Gastrocnemius medialis (tissue), 4 donors: ENCODE measurements at places on chromosomes 5 and 9. TPM values are rescaled to one million over a fixed set of nuclear protein-coding genes. Genes with fewer than 3 reads are reported as not detected.

Gene OGN
- total RNA-seq, result not detected

DNA sequence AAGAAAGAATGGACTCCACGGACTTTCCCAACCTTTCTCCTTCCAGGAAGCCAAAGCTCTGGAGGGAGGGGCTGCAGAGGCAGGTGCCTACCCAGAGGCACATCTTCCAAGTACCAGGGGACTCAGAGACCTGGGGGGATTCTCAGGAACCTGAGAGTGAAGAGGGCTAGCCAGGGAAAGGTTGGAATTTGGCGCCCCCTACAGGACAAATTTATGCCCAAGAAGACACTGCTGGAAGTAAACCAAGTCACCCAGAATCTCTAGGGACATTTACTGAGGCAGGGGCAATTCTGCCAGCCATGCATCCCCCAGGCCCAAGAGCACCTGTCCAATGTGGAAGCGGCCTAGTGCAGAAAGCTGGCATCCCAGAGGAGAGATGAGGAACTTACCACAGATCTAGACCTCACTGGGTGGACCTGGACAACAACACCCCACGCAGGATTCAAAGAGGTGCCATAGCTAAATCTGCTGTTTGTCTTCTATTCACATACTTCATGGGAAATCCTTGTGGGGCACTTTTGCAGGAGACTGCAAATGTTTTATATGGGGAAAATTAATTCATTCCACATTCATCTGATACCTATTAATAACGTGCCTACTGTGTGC is 25.9 kb upstream of the IDNK start:
- DNase-seq, result no peak

DNA sequence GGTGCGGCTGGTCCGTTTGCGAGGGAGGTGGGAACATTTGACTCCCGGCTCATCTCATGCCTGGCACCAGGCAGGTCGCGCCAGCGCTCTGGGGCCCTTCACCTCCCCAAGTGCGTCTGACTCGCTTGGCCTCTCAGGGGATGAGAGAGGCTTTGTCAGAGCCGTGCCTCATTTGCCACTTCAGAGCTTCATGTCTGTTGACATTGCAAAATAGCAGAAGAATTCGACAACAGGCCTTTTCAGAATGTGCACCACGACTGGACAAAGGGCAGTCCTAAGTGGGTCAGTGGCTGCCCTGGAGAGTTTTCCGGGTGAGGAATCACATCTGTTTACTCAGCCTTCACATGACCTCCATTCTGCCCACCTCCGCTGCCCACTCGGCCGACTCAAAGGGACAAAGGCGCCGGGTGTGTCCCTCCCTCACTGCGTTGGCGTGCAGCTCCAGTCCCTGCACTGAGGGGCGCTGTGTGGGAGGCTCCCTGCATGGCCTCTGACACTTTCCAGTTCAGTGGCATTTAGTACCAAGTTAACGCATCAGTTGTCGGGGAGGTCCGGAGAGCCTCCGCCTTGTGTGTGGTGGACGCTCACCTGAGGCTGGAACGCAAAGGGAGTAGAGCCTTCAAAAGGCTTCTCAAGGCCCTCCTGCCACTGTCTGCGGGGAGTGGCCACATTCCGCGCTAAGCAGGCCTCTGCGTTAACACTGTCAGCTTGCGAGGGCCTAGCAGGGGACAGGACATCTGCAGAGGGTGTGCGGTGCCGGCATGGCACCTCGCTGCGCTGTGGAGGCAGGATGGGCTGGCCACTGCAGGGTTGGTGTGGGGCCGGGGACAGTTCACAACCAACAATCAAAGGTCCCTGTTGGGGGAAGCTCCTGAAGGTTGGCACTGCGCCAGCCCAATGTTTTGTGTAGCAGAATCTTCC is 171.5 kb downstream of the NXNL2 start:
- no peak for DNase-seq

Gene RANBP3L
- 0.95 TPM for total RNA-seq

DNA sequence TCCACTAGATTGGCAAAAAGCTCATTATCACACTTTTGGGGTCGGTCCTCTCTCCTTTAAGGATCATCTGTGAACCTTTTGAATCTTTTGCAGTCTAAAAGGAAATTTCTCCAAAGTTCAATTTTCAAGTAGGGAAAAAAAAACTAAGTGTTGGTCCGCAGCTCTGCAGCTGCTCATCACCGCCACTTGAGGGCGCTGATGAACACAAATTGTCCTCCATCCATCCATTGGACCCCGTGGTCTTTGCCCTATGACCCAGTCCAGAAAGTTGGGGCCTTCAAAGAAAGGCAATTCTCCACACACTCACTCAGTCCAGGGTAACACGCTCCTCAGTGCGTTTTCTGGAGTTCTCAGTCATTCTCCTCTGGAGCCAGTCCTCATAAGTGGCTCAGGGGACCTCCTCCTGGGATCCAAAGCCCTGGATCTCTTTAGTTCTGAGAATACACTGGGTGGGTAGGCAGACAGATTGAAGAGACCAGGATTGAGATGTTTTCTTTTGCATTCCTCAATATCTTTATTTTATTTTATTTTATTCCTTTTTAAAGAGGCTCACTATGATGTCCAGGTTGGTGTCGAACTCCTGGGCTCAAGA is 63.6 kb upstream of the SLC28A3 start:
- DNase-seq, result no peak

DNA sequence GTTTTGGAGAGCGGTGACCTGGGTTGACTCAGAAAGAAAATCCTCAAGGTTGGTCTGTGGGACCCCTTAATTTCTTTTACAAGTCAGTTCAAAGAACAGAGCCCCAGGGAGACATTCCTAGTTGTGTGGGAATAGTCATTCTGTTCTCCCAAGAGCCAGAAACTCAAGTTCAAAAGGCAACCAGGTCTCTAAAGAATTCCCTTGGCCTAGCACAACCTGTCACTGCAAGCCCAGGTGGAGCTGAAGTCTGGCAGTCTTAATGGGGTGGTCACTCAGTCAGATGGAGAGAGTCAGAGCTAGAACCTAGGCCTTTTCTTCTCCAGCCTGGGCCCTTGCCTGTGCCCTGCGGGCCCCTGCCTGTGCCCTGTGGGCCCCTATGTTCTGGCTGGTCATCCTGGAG is 37.5 kb upstream of the CDKN2AIPNL start:
- no peak for DNase-seq

- DNase-seq, result no peak
Measured at GRCh38 chr5:170139786-170140335, 34.2 kb downstream of the FOXI1 start.

DNA sequence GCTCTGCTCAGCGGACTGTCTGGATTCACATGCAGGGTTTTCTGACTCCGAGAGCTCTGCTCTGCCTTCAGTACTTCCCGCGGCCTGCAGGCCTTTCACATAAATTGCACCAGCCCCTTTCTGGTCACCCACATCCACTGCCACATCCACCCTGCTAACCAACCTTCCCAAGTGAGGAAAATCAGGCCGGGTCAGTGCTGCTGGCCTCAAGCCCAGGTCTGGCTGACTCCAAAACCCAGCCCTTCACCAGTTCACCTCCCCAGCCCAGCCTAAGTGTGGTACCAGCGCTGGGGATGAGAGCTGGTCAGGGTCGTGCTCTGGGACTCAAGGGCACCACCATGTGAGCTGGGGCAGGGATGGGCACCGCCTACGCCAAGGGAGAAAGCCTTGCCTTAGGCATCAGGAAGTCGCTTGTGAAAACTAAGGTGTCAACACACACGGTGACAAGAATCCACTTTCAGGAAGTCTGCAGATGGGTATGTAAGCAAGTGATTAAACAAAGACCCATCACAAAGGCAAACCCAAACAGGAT is 12.3 kb downstream of the LMAN2 start:
- DNase-seq, result no peak
